ENCODE measurements at places on chromosomes 11 and 22. TPM values are rescaled to one million over a fixed set of nuclear protein-coding genes. Genes with fewer than 3 reads are reported as not detected.

MGAT3 gene
- 56.5 TPM for total RNA-seq

KIAA0930 gene
- total RNA-seq, result 119 TPM

SF3B2 gene
- total RNA-seq, result 154 TPM

PNPLA3 gene
- 7.8 TPM for total RNA-seq

MPPED2 gene
- total RNA-seq, result 8.0 TPM

HEPHL1 gene
- not detected for total RNA-seq

LRRC74B gene
- not detected for total RNA-seq

MEI1 gene
- total RNA-seq, result 2.9 TPM

C11orf86 gene
- not detected for total RNA-seq

ELFN2 gene
- total RNA-seq, result 5.9 TPM

PRG2 gene
- not detected for total RNA-seq

OR4D5 gene
- not detected for total RNA-seq

ZP1 gene
- total RNA-seq, result 0.85 TPM

BDNF gene
- 0.18 TPM for total RNA-seq

CALCA gene
- 0.67 TPM for total RNA-seq

HOATZ gene
- not detected for total RNA-seq

C11orf97 gene
- total RNA-seq, result not detected

TUB gene
- total RNA-seq, result 12.9 TPM

SCO2 gene
- 1.9 TPM for total RNA-seq

RNF26 gene
- 17.4 TPM for total RNA-seq

OOSP3 gene
- not detected for total RNA-seq

BLID gene
- total RNA-seq, result 9.3 TPM

LARGE1 gene
- 39.4 TPM for total RNA-seq

MAFF gene
- total RNA-seq, result 67.6 TPM

MAJIN gene
- not detected for total RNA-seq

SLC22A6 gene
- total RNA-seq, result not detected

CHADL gene
- 13.1 TPM for total RNA-seq

OR5A1 gene
- not detected for total RNA-seq

PTPRCAP gene
- total RNA-seq, result 4.2 TPM

SLC37A4 gene
- 14.8 TPM for total RNA-seq

MRGPRE gene
- not detected for total RNA-seq

OR11H1 gene
- total RNA-seq, result not detected

MMP12 gene
- total RNA-seq, result 0.22 TPM

TEX54 gene
- total RNA-seq, result not detected

MUC6 gene
- total RNA-seq, result not detected

TCN1 gene
- total RNA-seq, result 1.3 TPM

GRAP2 gene
- total RNA-seq, result 7.5 TPM
